Immature natural killer cell (primary cell): ENCODE measurements at places on chromosomes 2 and 18. TPM values are rescaled to one million over a fixed set of nuclear protein-coding genes. Genes with fewer than 3 reads are reported as not detected.

The CTAGE1 gene
- not detected for polyA plus RNA-seq

The DNPEP gene
- 97.9 TPM for polyA plus RNA-seq

The SCYGR8 gene
- polyA plus RNA-seq = not detected

The PARD3B gene
- polyA plus RNA-seq = not detected

The RPRM gene
- polyA plus RNA-seq = not detected

The TGFA gene
- 2.1 TPM for polyA plus RNA-seq

The GPR45 gene
- polyA plus RNA-seq = not detected

The SNORC gene
- polyA plus RNA-seq = not detected

- H3K4me1 ChIP-seq = peaks cover 19% of the 10 kb centered on the region
- peaks cover 3% of the 10 kb centered on the region for H3K36me3 ChIP-seq
- no peak for DNase-seq
- H3K27me3 ChIP-seq = peaks cover 36% of the 10 kb centered on the region
These were observed 3.8 kb downstream of the SIX2 start for GRCh38 chr2:45005261-45006002.

DNA sequence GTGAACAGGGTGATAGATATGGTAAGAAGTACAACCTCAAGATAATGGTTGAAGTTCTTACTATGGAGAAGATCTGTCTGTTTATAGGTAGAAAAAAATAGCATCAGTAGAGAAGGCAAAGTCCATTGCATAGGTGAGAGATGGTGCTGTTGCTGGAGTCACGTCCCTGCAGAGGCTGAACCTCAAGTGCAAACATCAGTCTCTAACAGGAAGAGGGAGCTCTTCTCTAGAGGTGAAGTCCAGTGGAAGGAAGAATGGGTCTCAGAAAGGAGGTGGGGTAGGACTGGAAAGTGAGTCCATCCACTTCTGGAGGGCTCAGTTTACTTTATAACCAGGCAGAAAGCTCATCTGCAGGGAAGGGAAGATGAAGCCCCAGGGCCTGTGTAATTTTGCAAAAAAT lies 337.7 kb downstream of the MEIS1 start:
- peaks cover 2% of the 10 kb centered on the region for H3K27me3 ChIP-seq
- no peak for DNase-seq
- H3K27ac ChIP-seq = no peak overlapping the region
- H3K4me3 ChIP-seq = no peak overlapping the region
- H3K4me1 ChIP-seq = no peaks in the 10 kb centered on the region
- no peaks in the 10 kb centered on the region for H3K36me3 ChIP-seq

GRCh38 chr2:214837466-214837865 lies 28.0 kb upstream of the BARD1 start:
- no peaks in the 10 kb centered on the region for H3K27me3 ChIP-seq
- peaks cover 3% of the 10 kb centered on the region for H3K36me3 ChIP-seq
- no peak for DNase-seq
- H3K27ac ChIP-seq = no peak overlapping the region

GRCh38 chr18:44521668-44522022 lies 159.0 kb upstream of the SETBP1 start:
- DNase-seq = no peak
- H3K4me3 ChIP-seq = no peak overlapping the region
- H3K27me3 ChIP-seq = peaks cover 3% of the 10 kb centered on the region
- no peak overlapping the region for H3K27ac ChIP-seq
- peaks cover 9% of the 10 kb centered on the region for H3K4me1 ChIP-seq

GRCh38 chr18:10006311-10006893 lies 92.6 kb downstream of the VAPA start:
- DNase-seq = no peak
- H3K27ac ChIP-seq = no peak overlapping the region
- H3K4me1 ChIP-seq = no peaks in the 10 kb centered on the region
- H3K27me3 ChIP-seq = peaks cover 2% of the 10 kb centered on the region
- H3K36me3 ChIP-seq = no peaks in the 10 kb centered on the region

GRCh38 chr2:30503695-30504052 lies 56.6 kb downstream of the LCLAT1 start:
- peaks cover under 1% of the 10 kb centered on the region for H3K27me3 ChIP-seq
- no peak for DNase-seq
- H3K36me3 ChIP-seq = peaks cover 10% of the 10 kb centered on the region
- peak overlapping the region; percentile 92 for H3K27ac ChIP-seq
- H3K4me1 ChIP-seq = peaks cover 32% of the 10 kb centered on the region

GRCh38 chr18:47756364-47757016 lies 174.0 kb downstream of the SMAD2 start:
- peak; percentile 33 for DNase-seq
- H3K27me3 ChIP-seq = peaks cover 15% of the 10 kb centered on the region
- no peaks in the 10 kb centered on the region for H3K4me1 ChIP-seq
- no peak overlapping the region for H3K27ac ChIP-seq
- H3K4me3 ChIP-seq = no peak overlapping the region
- H3K36me3 ChIP-seq = no peaks in the 10 kb centered on the region

DNA sequence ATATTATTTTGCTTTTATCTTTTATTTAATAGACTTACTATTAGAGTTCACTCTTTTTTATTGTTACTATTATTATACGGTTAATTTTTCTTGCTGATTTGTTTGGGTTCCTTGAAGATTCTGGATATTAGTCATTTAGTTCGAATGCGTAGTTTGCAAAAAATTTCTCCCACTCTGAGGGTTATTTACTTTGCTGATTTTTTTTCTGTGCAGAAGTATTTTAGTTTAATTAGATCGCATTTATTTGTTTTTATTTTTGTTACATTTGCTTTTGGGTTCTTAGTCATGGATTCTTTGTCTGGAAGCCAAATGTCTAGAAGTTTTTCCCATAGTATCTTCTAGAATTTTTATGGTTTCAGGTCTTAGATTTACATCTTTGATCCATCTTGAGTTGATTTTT lies 585.2 kb downstream of the CPS1 start:
- peaks cover 2% of the 10 kb centered on the region for H3K27me3 ChIP-seq
- H3K27ac ChIP-seq = no peak overlapping the region
- DNase-seq = no peak

- no peaks in the 10 kb centered on the region for H3K36me3 ChIP-seq
- H3K27me3 ChIP-seq = peaks cover 5% of the 10 kb centered on the region
- H3K27ac ChIP-seq = no peak overlapping the region
- H3K4me1 ChIP-seq = no peaks in the 10 kb centered on the region
These were observed 434.0 kb upstream of the MEIS1 start for GRCh38 chr2:66000901-66001300.

- H3K4me3 ChIP-seq = no peak overlapping the region
- DNase-seq = no peak
- no peak overlapping the region for H3K27ac ChIP-seq
- peaks cover 18% of the 10 kb centered on the region for H3K4me1 ChIP-seq
These were observed 211.2 kb downstream of the TNS1 start for GRCh38 chr2:217791551-217791950.

DNA sequence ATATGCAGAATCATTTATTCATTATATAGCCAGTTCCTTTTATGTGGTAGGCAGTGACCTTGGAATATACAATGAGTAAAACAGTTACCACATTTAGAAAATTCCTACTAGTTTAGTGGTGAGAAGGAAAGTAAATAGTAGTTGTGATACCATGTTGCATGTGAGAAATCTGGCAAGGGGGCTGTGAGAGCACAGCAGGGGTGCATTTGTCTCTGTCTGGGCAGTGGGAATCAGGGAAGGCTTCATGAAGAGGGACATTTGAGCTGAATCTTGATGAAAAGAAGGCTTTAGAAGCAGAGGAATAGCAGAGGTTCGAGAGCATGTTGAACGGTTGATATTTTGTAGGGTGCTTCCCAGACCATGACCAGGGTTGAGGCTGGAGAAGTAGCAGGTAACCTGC lies 78.7 kb downstream of the RAB3GAP1 start:
- H3K4me3 ChIP-seq = no peak overlapping the region
- DNase-seq = no peak
- no peaks in the 10 kb centered on the region for H3K4me1 ChIP-seq
- H3K36me3 ChIP-seq = peaks cover 55% of the 10 kb centered on the region
- no peaks in the 10 kb centered on the region for H3K27me3 ChIP-seq

GRCh38 chr2:180905002-180905401 lies 75.4 kb upstream of the UBE2E3 start:
- H3K27ac ChIP-seq = no peak overlapping the region
- H3K27me3 ChIP-seq = peaks cover 5% of the 10 kb centered on the region
- no peak for DNase-seq
- H3K4me3 ChIP-seq = no peak overlapping the region

- no peaks in the 10 kb centered on the region for H3K36me3 ChIP-seq
- peak; percentile 70 for DNase-seq
- peak within 1 kb of the TSS; percentile 90 for H3K27ac ChIP-seq
- peaks cover 11% of the 10 kb centered on the region for H3K27me3 ChIP-seq
- peaks cover 47% of the 10 kb centered on the region for H3K4me1 ChIP-seq
These were observed at the start of gene NAB1 for GRCh38 chr2:190649035-190649797. NAB1 (plus strand) TSS chr2:190649083; CDS start chr2:190659177, 10,094 bp downstream.

DNA sequence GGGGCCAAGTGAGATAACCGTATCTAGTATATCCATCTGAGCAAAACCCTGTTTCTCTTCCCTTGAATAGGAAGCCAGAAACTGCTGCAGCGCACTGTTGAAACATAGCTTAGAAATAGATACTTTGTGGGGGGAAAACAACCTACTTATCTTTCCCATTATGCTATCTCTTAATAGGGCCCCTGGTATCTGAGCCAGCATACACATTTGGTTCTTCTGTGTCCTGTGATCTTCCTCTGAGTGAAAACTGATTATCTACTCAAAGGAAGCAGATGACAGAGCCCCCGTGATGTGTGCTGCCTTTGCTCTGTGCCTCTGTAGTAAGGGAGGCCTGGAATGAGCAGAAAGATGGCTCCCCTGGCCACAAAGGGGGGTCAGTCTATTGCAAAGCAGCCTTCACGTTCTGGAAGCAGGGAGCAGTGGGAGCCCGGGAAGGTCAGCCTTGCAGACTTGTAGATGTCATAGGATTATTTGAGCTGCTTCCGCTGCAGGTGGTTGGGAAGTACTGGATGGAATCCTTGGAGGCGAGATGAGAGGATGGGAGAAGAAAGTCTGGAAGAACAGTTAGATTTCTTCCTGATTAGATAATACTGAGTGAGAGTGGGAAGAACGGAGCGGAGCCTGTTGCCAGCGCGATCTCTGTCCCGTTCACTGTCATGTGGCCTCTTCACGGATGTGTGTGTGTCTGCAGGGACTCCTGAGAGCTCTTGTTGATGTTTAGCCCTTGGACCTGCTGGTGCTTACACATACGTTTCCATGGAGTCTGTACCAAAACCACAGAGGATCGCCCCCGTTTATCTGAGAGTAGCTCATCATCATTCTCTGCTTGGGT lies 150.1 kb downstream of the AGAP1 start:
- H3K4me1 ChIP-seq = no peaks in the 10 kb centered on the region
- H3K36me3 ChIP-seq = no peaks in the 10 kb centered on the region
- no peak overlapping the region for H3K27ac ChIP-seq
- H3K27me3 ChIP-seq = peaks cover 3% of the 10 kb centered on the region

- peaks cover 5% of the 10 kb centered on the region for H3K27me3 ChIP-seq
- H3K27ac ChIP-seq = no peak overlapping the region
- H3K4me3 ChIP-seq = no peak overlapping the region
- no peak for DNase-seq
These were observed 13.6 kb downstream of the KCNK3 start for GRCh38 chr2:26706093-26706492.

GRCh38 chr2:36456227-36457175 lies 100.9 kb downstream of the CRIM1 start:
- H3K4me1 ChIP-seq = no peaks in the 10 kb centered on the region
- peaks cover 3% of the 10 kb centered on the region for H3K36me3 ChIP-seq
- no peak overlapping the region for H3K27ac ChIP-seq
- H3K27me3 ChIP-seq = no peaks in the 10 kb centered on the region
- H3K4me3 ChIP-seq = no peak overlapping the region

DNA sequence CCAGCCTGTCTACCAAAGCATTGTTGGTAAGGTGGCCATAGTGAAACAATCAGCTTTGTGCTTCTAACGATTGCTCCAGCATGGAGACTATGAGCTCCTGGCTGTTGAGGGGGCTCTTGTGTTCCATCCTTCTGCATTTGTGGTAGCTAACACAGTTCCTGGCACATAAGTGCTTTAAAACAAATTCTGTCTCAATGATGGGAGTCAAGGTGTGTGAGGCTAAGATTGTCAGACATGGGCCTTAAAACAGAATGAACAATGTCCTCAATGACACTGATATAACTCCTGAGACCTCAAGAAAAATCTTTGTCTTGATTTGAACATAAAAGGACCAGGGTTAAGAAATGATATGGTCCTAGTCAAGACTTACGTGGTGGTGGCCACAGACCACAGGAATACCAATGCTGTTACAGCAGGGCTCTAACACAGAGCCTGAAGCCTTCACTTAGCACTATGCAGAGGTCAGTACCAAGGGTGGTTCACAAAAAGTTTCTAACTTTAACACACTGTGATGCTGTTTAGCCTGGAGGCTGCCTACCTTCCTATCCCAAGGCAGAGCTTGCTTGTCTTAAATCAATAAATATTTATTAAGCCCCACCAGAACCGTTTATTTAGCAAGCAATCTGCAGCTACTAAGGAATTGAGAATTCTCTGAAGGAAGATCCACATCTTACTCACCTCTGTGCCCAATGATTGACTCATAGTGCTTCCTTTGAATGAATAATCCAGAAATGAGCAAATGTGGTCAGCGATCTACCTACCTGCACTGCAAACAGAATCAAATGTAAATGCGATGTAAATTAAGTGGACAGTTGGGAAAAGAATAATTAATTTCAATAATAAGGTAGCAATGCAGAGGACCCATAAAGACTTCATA lies 35.1 kb downstream of the EVA1A start:
- no peak overlapping the region for H3K27ac ChIP-seq
- H3K4me1 ChIP-seq = no peaks in the 10 kb centered on the region
- no peak overlapping the region for H3K4me3 ChIP-seq
- H3K27me3 ChIP-seq = peaks cover 2% of the 10 kb centered on the region
- DNase-seq = no peak
- no peaks in the 10 kb centered on the region for H3K36me3 ChIP-seq

DNA sequence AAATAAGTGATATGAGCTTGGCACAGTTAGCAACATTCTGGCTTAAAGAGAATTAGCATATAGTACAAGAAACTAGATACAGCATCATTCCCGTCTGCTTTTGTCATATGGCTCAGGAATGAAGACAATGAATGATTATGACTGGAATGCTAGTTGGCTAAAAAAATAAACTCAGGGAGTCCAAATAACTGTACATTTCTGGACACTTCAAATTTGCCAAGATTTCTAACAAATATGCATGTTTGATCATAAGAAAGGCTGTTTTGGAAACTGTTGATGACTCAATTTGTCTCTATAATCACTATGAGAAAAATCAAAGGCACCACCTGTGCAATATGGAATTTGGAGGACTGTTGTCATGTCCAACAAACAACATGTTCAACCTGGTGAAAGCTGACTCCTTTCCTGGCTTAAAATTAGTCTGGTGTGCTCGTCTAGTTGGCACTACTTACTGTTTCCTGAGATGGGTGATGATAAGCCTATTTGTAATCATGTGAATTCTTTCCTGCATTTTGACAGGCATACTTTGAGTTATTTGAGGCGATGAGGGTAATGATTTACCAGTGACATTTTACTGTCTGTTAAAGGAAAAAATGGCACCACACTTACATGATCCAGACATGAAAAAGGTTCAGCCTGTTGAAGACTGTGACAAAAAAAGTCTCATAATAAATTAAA lies 133.9 kb upstream of the CDH20 start:
- H3K27me3 ChIP-seq = peaks cover 2% of the 10 kb centered on the region
- H3K36me3 ChIP-seq = no peaks in the 10 kb centered on the region
- no peaks in the 10 kb centered on the region for H3K4me1 ChIP-seq
- no peak overlapping the region for H3K4me3 ChIP-seq
- no peak for DNase-seq

GRCh38 chr2:23107327-23107941 lies 277.5 kb upstream of the KLHL29 start:
- H3K4me1 ChIP-seq = no peaks in the 10 kb centered on the region
- H3K4me3 ChIP-seq = no peak overlapping the region
- peaks cover 2% of the 10 kb centered on the region for H3K27me3 ChIP-seq

GRCh38 chr2:88563129-88563528 lies 64.1 kb downstream of the EIF2AK3 start:
- no peak for DNase-seq
- H3K27me3 ChIP-seq = peaks cover 2% of the 10 kb centered on the region
- no peak overlapping the region for H3K27ac ChIP-seq
- H3K4me3 ChIP-seq = no peak overlapping the region
